ENCODE measurements at places on chromosomes 2 and 18.
A peak's percentile ranks its signal among the peaks of the same experiment; 100 is the strongest.

DNA sequence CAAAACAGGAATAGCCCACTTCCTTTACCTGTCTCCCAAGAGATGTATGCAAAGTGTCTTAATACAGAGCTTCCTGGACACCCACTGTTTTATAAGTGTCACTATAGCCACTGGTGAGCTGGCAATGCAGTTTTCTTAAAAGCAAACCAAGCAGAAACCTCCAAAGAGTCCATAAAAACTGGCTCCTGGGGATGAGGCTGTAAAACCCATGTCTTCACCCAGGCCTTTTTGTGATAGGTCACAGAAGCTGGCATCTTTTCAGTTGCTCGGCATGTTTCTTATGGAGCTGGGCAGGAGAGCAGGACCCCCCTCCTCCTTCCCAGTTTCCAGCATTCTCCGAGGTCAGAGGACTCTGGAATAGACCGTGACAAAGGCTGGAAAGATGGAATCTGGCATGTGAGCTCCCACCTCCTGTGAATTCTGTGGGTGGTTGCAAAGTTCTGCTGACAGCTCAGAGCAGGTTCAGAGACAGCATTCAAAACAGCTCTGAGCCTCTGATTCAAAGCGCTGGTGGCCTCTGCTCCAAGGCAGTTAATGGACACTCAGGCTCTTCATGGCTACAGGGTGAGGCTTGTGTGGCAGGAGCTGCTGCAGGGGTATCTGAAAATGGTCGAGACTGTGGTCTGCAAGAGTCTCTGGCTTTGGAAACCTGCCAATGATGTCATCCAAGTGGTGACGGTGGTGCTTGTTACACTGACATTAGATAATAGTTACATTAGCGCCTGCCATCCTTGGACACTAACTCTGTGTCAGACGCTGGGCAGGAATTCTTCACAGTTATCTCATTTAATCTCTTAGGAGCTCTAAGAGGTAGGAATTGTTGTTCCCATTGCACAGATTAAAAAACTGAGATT, 283.4 kb downstream of the CLIP4 start:
- no peak for DNase-seq

- no peak for DNase-seq
Measured at GRCh38 chr2:212173756-212174510, 364.7 kb downstream of the ERBB4 start.

GRCh38 chr2:9807555-9808305, 35.5 kb upstream of the TAF1B start:
- DNase-seq: no peak

DNA sequence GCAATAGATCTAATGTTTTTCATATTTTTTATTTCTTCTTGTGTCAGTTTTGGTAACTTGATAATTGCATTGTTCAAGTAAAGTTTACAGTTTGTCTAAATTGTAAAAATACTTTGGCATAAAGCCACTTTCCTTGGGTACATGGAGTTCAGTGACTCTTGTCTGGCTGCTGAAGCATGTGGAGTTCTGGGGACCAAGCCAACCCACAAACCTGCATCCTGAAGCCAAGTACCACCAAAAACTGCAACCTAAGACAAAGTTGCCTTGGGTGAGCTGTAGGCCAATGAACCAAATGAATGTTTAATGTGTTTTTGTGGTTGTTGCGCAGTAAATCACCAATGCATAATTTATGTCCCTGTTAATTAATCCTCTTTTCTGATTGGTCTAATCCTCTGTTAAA, 872.6 kb downstream of the BCL11A start:
- DNase-seq: no peak

DNA sequence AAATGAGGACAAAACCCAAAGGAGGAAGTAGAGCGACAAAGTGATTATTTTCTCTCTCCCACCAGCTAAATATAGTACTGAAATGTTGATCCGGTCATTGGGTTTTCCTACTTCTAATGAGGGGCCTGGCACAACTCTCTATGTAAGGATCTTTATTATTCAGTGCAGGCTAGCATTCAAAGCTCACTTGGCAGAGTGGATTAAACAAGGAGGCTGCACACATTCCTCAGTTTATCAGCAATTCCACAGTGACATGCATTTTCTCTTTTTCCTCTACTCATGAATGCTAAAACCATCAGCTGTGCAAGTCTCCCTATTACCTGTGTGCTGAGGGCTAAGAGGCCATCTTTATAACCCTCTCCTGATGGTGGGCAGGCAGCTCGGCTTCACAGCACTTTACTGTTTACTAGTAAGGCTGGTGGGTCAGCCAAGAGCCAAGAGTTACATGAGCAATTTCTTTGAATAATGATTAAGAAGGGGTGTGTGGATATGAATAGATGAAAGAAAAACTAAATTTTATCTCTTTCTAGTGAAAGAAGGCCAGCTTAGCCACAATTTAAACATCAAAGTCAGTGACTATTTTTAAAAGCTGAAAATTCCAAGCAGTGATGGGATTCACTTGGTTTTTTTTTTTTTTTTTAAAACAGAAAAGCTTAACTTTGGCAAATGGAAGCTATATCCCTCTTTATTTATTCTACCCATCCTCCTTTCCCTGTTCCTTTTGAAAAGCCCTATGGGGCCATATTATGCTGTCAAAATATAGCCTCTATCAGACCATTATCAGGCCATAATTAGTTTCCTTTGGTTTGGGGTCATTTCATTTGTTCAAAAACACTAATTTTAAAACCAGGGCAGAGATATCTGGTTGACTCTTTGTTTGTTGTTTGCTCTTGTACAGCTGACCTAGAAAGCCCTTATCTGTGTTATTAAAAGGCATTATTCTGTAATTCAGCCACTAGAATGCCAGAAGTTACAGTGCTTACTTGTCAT, 111.0 kb downstream of the RBM43 start:
- DNase-seq: no peak

GRCh38 chr2:44553456-44553855, 191.7 kb downstream of the CAMKMT start:
- peak; percentile 78 for DNase-seq

GRCh38 chr2:196170606-196171247, 651 bp downstream of the STK17B start:
- DNase-seq: peak; percentile 43

- DNase-seq: no peak
Measured at GRCh38 chr2:66460031-66460430, 25.1 kb downstream of the MEIS1 start.

GRCh38 chr2:189557373-189557772, 23.2 kb downstream of the SLC40A1 start:
- DNase-seq: no peak

- DNase-seq: no peak
Measured at GRCh38 chr2:74682501-74682900, 28.5 kb downstream of the SEMA4F start.

DNA sequence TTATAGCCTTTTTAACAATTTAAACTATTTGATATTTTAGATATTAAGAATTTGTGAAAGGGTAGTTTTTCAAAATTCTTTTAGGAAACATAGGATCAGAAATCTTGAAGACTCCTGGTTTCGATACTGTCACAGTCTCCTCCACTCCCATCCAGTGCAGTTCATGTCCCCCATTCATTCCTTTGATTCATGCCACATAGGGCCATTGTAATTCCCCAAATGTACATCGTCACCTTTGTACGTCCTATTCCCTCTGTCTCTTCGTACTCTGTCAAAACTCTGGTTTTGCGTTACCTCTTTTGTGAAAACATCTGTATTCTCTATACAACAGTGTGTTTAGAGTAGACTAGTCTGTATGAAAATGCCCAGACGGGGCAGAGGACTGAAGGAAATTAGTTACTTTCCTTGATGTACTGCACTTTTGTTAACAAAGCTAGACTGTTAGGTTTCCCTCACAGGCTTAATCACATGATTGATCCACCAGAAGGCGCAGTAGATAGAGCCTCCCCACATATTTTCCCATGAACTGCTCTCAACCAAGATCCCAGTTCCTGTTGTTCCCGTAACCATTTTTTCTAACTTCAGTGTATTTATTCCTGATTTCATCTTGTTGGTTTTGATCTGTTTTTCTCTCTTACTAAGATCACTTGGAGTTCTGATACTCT, 2.5 kb downstream of the MRPL35 start:
- DNase-seq: no peak

DNA sequence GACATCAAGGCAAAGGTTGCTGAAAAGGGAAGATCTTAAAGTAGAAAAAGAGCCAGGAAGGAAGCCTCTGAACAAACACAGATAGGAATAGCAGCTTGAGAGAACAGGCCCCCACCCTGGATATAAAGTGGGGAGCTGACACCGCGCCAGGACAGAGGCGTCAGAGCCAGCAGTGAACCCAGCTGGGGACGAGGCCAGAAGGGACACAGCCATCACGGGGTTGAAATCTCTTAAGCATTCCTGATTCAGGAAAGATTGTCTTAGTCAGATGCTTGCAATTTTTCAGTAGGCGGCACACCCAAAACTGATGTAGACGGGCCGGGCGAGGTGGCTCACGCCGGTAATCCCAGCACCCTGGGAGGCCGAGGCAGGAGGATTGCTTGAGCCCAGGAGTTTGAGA, 93.8 kb upstream of the PHLPP1 start:
- peak; percentile 24 for DNase-seq

- DNase-seq: no peak
Measured at GRCh38 chr18:57900906-57901435, 97.9 kb upstream of the ATP8B1 start.

- DNase-seq: no peak
Measured at GRCh38 chr2:237754182-237754581, 44.4 kb upstream of the RBM44 start.

- DNase-seq: no peak
Measured at GRCh38 chr18:8468191-8468590, 141.0 kb upstream of the RAB12 start.

GRCh38 chr18:6219116-6219717, 195.5 kb downstream of the L3MBTL4 start:
- no peak for DNase-seq

- DNase-seq: no peak
Measured at GRCh38 chr2:165594935-165595255, 125.4 kb downstream of the CSRNP3 start.

DNA sequence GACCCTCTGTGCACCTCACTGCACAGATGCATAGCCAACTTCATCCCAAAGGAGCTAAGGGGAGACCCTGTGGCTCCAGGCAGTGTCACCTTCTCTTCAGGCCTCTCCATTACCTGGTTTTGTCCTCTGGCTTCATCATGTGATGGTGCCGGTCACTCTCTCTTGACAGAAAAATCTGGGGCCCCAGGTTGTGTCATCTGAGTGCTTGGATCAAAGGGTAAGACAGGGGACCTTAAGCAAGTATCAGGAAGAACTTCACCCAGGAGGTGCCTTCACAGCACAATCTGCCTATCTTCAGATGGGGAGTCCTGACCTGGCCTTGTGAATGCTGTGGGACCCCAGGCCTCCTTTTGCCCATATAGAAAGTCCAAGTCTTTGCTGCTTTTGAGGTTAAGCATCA, 104.4 kb downstream of the POLR1A start:
- DNase-seq: no peak

- no peak for DNase-seq
Measured at GRCh38 chr2:223597076-223597475, 5.1 kb downstream of the SCG2 start.

DNA sequence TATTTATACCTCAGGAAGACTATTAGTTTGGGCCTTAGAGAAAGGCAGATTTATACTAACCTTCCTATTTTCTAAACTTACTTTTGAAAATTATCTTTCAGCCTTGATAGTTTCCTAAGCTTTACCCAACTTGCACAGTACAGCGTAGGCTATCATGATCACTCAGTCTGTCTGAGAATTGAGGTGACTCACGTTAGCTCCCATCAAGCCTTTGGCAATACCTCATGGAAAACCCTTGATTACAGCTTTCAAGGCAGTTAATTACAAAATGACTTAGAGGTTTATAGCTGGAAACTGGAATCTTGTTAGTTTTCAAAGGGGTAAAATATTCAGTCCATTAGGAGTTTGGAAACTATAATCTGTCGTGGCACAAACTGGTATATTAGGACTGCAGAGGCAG, 26.4 kb upstream of the ARMC9 start:
- DNase-seq: no peak

DNA sequence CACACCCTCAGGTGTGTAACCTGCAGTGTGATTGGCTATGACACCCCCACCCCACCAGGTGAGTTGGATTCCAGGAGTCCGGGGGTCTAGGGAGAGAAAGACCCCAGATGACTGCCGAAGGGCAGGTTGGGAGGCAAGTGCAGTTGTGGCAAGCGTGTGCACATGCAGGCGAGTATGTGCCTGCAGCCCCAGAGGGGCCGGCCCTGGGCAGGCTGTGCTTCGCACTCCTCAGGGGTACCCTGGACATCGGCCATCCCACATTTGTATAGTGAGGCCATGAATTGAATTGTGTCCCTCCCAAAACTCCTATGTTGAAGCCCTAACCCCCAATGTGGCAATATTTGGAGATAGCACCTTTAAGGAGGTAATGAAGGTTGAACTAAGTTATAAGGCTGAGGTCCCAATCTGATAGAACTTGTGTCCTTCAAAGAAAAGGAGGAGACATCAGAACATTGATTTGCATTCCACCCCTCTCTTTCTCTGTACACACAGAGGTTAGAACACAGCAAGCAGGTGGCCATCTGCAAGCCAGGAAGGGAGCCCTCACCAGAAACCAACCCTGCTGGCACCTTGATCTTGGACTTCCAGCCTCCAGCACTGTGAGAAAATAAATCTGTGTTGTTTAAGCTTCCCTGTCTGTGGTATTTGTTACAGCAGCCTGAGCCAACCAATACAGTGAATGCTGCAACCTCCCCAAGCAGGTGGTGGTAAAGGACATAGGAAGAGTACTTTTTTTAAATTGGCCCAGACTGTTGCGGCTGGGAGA, 241.8 kb downstream of the TFCP2L1 start:
- no peak for DNase-seq

DNA sequence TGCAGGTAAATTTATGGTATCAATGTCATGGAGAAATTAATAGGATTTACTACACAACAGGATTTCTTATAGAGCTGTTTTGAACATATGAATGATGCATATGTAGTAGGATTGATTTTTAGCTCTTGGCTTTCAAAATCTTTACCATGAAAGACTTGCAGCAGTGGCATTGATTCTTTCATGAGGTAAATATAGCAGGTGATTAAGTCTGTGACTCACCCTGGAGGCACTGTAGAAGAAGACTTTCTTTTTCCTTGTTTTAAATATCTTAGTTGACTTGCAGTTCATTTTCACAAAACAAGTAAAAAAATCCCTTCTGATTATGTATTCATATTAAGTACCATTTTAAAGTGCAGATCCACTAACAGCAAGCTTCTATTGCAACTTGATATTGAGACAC, 463.0 kb downstream of the FBXO15 start:
- no peak for DNase-seq

DNA sequence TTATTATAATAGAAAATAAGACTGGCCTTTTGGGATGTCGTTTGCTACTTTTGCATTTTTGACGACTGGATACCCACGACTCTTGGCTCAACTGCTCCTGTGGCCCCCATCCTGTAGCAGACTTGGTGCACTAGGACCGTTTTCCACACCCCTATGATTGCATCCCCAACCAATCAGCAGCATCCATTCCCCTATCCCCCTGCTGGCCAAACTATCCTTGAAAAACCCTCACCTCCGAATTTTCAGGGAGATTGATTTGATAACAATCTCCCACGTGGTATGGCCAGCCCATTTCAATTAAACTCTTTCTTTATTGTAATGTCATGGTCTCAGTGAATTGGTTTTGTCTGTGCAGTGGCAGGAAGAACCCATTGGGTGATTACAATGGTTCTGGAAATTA, 37.9 kb upstream of the TTR start:
- no peak for DNase-seq

- no peak for DNase-seq
Measured at GRCh38 chr2:62760555-62760954, 55.0 kb downstream of the EHBP1 start.

Data from PC-9 (cell line).